MCF 10A (cell line): ENCODE measurements at places on chromosomes 4 and X.

DNA sequence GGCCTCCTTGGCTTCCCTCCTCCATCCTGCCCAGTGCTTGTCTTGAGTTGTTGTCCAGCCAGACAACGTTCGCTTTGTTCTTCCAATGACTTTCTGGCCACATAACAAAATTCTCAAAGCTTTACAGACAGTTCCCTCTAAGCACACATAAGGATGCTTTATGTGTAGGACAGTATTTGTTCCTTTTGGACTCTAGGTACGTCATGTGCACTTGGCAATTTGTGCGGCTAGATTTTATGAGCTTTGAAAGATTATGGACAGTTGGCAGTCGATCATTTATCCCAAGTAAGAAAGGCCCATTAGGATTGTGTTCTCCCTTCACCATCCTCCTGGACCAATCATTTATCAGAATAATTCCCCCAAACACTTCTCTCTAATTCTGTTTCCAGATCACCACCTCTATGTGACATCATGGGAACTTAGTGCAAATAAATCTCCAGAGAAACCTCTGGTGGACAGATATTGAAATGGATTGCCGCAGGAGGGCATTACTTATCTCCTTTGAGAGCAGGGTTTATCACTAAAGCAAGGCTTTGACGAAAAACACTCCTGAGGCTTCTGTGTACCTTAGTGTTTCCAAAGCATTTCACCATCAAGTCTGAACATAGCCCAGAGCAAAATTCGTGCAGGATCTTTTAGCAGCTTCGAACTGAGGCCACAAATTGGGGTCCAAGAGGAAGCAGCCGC is 77.4 kb upstream of the BMPR1B start:
- DNase-seq, result no peak

DNA sequence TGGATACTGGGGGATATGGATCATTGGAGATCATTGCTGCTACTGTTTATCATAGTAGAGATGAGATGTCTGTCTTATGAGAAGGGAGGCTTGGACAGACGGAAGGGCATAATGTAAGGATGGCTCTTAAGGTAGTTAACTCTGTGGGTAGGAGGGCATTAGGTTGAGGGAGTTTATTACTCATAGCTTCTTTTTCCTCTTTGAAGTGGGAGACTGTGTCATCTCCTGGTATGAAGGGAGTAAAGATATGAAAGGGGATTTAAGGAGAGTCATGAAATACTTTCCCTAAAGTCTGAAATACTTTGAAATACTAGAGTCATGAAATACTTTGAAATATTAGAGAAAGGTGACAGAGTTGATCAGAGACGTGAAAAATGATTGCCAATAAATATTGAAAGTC is 255.5 kb upstream of the PITX2 start:
- no peak for DNase-seq

GRCh38 chrX:123223859-123224258 is 39.8 kb downstream of the GRIA3 start:
- DNase-seq, result no peak

DNA sequence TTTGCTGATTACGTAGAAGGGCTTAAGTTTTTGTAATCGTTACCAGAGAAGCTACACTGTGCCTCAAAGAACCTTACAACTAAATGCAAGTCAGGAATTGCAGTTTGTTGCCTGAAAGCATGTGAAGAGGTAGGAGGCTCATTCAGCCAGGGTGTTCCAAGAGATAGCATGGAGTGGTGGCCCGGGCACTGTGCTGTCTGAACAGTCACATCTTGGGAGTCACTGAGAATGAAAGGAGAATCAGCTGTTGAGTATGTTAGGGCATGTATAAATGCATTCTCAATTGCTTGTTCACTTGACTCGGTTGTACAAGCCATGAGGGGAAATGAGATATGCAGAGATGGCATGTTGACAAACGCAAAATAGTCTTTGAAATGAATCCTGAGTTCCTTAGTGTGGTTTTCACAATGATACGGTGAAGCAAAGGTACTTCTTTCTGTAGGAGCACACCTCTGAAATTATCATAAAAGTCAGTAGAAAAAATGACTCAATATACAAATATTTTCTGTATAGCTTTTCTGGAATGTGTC is 161.0 kb downstream of the DCTD start:
- DNase-seq, result no peak

DNA sequence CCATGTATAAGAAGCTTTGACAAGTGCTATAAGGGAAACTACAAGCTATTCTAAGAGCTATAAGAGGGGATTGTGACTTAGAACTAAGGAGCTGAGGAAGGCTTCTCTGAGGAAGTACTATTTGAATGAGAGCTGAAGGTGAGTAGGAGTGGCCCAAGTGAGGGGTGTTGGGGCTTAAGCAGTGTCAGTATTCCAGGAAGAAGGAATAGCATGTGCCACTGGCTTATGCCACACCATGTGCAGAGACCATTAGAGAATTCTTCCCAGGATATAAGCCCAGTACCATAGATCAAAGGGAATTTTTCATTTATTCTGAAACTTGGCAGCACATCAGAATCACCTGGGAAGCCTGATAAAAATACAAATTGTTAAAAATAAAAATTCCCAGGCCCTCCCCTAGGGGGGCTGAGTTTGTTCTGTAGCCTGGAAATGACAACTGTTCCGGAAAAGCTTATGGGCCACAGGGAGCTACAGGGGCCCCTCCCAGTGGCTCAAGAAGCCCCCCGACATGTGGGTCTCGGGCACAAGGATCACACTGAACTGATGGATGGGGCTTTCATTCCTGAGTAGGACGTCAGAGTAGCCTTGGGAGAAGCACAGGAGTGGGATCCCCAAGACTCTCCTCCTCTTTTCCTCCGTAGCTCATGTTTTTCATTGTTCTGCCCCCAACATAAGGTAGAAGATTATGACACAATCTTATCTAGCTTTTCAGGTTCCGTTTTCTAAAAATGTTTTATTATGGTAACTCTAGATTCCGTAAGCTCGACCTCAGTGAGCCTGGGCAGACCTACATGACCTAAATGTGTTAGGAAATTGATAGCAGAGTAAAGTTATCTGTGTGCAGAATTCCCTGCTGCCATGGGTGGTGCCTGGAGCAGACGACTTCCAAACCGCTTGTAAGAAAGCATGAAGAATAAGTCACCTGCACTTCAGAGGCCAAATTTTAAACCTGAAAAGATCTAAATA is 119.3 kb downstream of the AFF1 start:
- no peak for DNase-seq

DNA sequence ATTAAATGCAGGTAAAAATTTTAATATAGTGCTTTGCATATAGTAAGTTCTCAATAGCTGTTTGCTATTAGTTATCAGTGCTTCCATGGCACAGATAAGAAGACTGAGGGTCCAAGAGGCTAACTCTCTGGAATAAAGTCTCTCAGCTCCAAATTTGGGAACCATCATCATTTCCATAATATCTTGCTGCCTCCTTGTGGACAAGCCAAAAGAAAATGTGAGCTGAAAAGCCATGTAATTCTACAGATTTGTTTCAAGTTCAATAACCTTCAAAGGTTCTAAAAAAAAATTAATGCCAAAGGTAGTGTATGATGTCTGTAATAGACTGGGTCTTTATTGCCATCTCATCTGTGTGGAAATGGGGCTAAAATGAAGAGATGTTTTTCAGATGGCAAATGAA is 136.9 kb upstream of the VCX start:
- DNase-seq, result peak; percentile 4

- DNase-seq, result no peak
Observed at GRCh38 chr4:84051089-84051488, 448.0 kb downstream of the NKX6-1 start.

DNA sequence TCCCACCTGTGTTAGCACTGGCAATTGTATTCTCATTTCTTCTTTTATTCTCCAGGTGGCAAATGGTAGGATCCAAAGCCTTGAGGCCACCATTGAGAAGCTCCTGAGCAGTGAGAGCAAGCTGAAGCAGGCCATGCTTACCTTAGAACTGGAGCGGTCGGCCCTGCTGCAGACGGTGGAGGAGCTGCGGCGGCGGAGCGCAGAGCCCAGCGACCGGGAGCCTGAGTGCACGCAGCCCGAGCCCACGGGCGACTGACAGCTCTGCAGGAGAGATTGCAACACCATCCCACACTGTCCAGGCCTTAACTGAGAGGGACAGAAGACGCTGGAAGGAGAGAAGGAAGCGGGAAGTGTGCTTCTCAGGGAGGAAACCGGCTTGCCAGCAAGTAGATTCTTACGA is 176.9 kb downstream of the PTTG2 start:
- DNase-seq, result no peak

DNA sequence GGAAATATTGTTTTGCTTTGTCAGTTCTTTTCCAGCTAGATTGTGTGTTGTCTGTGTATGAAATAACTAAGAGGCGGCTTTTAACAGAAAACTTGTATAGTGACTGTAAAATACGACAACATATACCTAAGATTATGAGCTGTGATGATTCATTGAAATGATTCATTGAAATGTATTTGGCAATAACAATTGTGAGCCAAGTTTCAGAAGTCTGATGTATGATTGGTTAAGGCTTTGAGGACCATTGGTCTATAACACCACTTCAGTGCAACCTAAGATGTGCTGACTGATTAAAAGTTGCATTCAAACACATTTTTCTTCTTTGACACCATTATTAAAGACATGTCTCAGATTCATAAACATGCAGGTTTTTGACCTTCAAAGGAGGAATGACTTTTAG is 76.6 kb downstream of the PTPN13 start:
- DNase-seq, result peak; percentile 88

DNA sequence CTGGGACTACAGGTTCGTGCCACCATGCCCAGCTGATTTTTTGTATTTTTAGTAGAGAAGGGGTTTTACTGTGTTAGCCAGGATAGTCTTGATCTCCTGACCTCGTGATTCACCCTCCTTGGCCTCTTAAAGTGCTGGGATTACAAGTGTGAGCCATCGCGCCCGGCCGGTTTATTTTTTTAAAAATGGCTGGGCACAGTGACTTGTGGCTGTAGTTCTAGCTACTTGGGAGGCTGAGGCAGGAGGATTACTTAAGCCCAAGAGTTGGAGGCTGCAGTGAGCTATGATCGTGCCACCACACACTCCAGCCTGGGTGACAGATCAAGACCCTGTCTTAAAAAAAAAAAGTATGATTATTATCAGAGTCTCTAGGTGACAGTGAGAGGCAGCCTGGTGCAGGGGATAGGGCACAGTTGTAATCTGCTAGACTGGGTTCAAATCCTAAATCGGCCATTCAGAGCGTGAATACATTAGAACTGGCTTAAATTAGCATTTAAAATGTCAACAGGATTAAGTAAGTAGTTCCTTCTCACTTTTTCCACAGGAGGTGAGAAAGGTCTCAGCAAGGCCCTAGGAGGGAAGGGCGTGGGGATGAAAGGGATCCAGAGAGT is 435 bp upstream of the MGST2 start:
- DNase-seq, result no peak

GRCh38 chr4:8238036-8238511 is 31.5 kb upstream of the HTRA3 start:
- peak; percentile 58 for DNase-seq

DNA sequence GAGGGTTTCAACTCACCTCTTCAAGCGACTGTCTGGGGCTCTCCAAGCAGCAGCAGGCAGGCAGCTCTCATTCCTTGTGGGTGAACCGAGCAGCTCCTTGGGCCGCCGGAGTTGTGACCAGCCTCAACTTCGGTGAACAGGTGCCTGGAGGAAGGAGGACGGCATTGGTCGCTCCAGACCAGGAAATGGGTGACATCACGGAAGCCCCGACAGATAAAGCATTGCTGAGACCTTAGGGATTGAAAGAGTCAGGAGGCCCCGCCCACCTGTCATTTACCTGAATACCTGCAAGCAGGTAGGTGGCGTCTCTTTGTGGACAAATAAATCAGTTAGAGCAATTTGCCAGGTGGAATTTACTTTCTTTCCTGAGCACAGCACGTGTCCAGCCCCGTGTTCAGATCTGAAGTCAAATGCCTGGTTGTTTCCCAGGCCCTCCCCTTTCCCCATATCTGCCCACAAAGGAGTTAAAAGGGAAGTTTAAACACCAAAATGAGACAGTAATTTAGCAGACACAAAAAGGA is at the start of gene LNX1:
Gene LNX1, minus strand, starts transcription at position 115 of the 521 bp plus-strand sequence. CDS start 17,484 bp downstream, outside the sequence.
- peak; percentile 21 for DNase-seq

- no peak for DNase-seq
Observed at GRCh38 chr4:139559687-139560086, 3.7 kb upstream of the SETD7 start.

- peak; percentile 56 for DNase-seq
Observed at GRCh38 chr4:158259955-158260575, 49.8 kb downstream of the TMEM144 start.

GRCh38 chr4:98468709-98469108 is 189.7 kb downstream of the TSPAN5 start:
- no peak for DNase-seq

DNA sequence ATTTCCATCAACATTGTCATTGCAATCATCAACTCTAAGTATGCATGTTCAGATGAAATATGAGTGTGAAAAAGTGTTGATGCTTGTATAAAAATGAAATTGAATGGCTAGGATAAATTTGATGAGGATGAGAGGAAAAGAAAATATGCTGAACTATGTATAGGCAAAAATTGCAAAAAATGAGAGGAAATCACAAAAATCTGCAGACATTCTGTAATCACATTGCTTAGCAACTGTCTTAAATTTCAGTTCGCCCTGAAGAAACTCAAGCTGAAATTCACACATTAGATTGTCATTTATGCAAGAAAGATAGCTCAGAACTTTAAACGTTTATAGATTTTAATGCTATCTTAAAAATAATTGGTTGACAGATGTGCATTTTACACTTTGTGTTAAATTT is 1098.8 kb upstream of the IGFBP7 start:
- no peak for DNase-seq

DNA sequence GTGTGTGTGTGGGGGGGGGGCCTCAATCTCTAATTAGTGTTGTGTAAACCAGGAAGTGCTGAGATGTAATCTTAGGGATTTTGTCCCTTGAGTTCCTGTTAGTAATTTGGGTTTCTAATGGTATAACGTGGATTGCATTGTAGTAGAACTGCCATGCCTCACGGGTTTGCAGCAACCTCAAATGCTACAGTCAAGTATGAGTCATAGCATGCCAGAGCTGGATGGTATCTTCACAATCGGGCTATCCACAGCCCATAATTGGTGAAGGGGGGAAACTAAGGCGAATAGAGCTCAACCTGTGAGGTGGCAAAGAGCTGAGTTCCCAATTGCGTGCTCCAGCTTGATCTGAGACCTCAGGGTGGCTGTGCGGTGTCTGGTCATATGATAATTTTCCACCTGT is 2.2 kb upstream of the FMR1NB start:
- DNase-seq, result peak; percentile 49
